ELF-1 (cell line): ENCODE measurements at places on chromosomes 2 and 18.

GRCh38 chr2:71928734-71929481, 218.8 kb downstream of the CYP26B1 start:
- DNase-seq: no peak

DNA sequence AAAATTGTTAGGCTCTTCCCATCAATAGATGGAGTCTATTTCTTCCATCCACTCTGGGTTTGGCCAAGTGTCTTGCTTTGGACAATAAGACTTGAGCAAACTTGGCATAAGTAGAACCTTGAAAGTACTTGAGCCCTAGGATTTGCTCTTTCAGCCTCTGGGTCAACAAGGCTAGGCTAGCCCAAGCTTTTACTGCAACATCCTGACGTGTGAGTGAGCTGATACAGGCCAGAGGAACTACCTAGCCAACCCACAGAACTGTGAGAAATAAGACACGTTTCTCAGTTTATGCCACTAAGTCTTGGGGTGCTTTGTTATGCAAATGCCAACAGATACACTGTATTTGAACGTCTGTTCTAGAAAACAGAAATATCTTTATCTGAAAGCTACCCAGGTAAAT, 71.9 kb downstream of the LRP2 start:
- DNase-seq: no peak

- DNase-seq: no peak
Measured at GRCh38 chr2:216860426-216861137, 718 bp upstream of the TNP1 start.

GRCh38 chr2:177063331-177063730, 149.3 kb upstream of the HNRNPA3 start:
- DNase-seq: no peak

- DNase-seq: peak; percentile 68
Measured at GRCh38 chr2:10283106-10284062, 19.3 kb upstream of the HPCAL1 start.

DNA sequence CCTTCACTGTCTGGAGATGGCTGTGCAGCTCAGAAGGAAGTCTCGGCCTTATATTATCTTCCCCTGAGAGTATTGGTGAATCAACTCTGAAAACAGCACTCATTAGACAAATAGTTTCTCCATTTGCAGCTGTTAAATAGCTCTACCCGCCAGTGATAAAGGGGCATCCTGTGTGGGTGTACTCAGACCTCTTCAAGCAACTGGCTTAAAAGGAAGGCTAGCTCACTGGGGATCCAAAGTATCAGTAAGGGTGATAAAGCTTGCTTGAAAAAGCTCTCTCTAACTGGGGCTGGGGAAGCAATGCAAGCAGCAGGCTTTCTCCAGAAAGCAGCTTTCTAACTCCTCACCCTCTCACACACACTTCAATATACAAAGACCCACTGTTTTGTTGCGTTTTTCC, 64.9 kb upstream of the PSMD14 start:
- DNase-seq: no peak

DNA sequence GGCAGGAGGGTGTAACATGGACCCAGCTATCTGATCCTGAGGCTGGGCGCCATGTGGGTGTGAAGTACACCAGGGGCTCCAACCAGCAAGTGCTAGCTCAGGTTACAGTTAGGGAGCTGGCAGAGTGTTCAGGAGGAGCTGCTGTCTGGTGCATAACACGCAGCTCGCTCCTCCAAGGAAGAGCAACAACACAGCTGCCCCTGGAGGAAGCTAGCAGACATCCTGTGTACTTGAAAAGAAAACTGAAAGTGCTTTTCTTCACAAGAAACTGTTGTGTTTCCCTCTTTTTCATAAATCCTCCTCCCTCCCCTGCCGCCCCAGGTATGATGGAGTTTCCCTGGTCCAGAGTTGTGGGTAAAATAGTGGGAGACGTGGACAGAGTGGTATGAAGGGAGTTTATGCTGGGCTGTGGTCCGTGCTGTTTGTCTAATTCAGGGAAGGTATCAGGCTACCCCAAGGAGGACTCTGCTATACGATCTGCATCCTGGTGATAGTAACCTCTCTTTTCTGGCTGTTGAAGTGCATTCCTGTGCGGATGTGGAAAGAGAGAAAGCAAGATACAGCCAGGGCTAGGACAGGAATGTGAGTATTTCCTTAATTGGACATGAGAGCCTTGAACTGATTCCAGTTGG, 6.1 kb upstream of the LBH start:
- peak; percentile 65 for DNase-seq

- no peak for DNase-seq
Measured at GRCh38 chr2:191266201-191266600, 21.0 kb downstream of the MYO1B start.

DNA sequence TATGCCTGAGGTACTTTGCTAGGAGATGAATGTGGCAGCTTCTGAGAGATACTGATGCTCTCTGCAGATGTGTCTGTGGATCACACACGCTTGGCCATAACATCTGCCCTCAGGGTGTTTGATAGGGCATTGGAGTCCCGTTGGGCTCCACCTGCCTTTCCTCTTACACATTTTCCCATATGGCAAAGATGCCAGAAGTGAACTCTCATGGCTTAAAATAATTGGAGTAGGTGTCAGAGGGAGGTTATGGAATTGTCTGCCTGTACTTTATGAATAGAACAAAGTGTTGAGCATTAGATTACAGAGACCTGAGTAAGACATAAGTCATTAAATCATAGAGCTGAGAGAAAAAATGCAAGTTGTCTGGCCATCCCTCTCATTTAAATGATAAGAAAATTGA, 75.3 kb upstream of the PNPT1 start:
- DNase-seq: no peak

- no peak for DNase-seq
Measured at GRCh38 chr2:84323890-84324289, 135.2 kb downstream of the SUCLG1 start.
